ENCODE measurements at places on chromosomes 11 and 22.

- DNase-seq: no peak
Observed at GRCh38 chr11:57935402-57936049, 88.2 kb upstream of the OR9Q1 start.

DNA sequence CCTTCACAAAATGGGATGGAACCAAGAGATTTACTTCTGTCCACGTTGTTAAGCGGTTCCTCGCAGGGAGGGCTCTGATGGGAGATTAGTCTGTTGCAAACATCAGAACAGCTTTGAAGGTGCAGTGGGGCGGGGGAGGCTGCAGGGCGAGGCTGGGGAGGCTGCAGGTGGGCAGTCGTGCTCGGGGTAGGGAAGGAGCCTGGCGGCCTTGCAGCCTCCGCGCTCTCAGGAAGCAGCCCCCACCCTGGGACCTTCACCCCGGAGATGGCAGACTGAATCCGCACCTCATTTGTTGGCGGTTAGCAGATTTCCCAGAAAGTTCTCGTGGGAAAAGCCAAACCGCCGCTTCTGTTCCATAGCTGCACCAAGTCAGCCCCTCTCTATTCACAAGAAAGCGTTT, 237.3 kb downstream of the BRD1 start:
- DNase-seq: no peak

DNA sequence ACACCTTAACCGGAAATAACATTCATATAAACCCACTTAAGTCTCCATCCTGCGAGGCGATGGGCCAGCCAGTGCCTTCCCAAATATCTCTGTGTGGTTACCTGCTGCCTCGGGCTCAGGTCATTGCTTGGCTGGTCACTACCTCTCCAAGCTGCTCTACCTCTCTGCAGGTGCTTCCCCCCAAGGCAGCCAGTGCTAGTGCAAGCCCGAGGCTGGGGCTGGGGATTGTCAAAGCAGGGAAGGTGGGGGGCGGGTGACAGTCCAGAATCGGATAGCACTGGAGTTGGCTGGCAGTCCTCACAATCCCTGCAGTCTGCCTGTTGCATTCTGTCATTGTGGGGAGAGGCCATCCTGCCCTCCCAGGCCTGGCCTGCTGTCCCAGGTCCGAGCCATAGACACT, 11.1 kb downstream of the MCHR1 start:
- no peak for DNase-seq

DNA sequence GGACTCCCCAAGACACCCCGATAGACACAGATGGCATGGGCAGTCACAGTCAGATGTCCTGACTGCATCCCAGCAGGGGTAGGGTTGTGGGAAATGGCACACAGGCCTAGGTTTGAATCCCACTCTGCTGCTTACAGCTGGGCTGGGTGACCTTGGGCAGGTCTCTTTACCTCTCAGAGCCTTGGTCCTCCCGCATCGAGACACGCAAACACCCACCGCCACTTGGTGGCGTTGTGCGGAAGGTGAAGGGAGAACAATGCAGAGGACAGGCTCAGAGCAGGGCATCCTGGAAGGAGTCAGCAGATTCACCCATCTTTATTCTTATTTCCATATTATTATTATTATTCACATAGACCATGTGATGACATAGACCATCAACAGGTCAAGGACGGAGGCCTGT, 140.5 kb downstream of the MIAT start:
- DNase-seq: no peak

DNA sequence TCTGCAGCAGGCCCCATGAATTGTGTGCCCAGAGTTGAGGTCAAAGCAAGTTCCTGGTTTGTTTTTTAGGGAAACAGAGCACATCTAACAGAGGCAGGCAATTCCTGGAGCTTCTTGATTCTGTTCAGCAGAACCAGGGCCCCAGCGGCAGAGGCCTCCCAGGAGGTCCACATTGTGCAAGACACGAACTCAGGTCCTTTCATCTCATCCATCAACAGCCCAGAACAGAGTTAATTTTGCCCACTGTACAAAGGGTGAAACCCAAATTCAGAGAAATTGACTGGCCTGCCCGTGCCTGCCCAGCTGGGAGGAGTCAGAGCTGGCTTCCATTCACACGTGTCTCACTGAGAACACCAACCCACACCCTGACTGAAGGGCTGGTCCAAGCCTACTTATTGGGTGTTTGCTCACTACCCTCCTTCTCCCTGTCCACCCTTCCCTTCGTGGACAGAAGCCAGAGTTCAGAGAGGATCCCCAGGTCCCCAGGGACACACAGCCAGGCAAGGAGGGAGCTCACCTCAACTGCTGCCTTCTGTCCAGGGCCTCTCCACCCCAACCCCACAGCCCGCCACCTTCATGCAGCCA, 607.1 kb downstream of the TBC1D22A start:
- no peak for DNase-seq

DNA sequence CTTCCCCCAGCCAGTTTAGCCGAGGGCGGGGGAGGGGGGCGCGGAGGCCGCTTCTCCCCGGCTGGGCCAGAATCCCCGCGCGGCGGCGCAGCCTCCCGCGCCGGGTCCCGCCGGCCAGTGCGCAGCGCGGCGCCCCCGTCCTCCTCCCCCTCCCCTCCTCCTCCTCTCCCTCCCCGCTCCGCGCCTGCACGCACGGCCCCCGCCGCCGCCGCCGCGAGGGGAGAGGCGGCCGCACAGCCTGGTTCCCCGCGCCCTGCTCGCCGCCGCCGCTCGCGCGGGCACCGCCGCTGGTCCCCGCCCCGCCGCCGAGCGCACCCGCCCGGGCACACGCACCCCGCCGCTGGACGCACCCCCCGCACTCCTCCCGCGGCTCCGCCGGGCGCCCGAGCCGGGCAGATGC, at the start of gene FLRT1:
FLRT1 (plus strand) TSS at position 356 of the 400 bp plus-strand sequence. CDS start 80,337 bp downstream, outside the sequence.
- DNase-seq: no peak

DNA sequence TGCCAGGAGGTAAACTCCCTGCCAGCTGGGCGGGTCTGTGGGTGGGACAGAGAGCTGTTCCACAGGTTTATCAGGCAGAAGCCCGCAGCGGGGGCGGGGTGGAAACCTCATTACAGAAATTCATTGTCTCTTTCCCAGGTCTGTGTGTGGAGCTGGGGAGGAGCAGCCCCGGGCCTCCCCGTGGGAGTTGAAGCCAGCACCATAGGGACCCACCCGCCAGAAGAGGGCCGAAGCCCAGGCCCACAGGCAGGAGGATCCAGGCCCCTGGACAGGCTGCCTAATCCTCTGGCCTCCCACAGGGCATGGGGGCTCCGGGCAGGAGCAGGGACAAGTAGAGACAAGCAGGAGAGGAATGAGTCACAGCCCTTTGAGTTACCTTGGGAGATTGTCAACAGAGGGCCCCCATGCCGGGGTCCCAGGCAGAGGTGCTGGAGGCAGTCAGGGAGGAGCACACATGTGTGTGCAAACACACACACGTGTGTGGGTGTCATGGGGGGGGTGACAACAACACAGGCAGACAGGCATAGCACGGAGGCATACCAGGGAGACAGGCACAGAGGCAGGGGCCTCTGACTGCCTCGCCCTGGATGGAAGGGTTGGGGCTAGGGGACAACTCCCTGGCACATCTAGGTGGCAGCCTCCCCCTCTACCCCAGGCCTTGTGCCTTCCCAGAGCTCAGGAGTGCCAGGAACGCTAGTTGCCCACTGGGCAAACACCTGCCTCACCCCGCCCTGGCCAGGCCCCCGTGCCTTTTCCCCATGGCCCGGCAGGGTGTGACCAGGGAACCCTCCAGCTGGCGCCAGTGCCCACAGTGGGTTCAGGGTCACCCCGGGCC, 1.4 kb downstream of the CDC42BPG start:
- DNase-seq: no peak

DNA sequence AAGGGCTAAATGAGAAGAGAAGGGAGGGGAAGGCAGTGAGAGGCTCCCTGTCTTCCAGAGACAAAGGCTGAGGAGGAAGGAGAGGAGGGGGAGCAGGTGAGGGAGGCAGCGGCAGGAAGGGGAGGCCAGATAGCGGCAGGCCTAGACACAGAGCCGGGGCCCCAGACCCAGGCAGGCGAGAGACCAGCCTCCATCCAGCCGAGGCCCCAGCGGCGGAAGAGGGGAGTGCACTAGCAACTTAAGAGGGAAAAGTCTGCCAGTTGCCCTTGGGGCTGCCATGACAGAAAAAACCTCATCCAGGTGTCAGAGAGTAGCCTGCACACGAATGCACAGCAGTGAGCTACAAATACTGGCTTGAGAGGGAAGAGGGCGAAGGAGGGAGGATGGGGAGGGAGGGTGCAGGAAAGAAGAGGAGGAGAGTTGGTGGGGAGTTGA, 46.7 kb downstream of the IGLL1 start:
- DNase-seq: no peak

- DNase-seq: no peak
Observed at GRCh38 chr11:61505640-61506155, 2.9 kb upstream of the LRRC10B start.

DNA sequence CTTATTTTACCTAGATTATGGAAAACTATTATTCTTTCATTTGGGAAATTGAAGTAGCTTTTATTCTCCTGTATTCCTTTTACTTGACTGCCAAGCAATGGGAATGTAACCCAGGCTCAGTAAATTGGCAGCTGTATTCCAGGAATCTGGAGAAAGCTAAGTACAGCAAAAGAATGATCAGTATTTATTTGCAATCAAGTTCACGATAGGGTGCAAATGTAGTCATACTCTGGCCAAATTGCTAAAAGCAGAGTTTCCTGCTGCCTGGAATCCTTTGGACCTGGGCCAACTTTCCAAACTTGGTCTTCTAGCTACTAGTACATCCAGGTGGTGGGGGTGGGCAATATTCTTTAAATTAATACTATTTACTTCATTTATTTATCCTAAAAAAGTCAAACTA, 286.0 kb upstream of the CTSC start:
- no peak for DNase-seq
